Stimulated activated naive CD4-positive, alpha-beta T cell treated with Interleukin-2 at 50 U/mL for 16 hours (primary cell): ENCODE measurements at places on chromosomes 12 and 14.
A peak's percentile ranks its signal among the peaks of the same experiment; 100 is the strongest.

DNA sequence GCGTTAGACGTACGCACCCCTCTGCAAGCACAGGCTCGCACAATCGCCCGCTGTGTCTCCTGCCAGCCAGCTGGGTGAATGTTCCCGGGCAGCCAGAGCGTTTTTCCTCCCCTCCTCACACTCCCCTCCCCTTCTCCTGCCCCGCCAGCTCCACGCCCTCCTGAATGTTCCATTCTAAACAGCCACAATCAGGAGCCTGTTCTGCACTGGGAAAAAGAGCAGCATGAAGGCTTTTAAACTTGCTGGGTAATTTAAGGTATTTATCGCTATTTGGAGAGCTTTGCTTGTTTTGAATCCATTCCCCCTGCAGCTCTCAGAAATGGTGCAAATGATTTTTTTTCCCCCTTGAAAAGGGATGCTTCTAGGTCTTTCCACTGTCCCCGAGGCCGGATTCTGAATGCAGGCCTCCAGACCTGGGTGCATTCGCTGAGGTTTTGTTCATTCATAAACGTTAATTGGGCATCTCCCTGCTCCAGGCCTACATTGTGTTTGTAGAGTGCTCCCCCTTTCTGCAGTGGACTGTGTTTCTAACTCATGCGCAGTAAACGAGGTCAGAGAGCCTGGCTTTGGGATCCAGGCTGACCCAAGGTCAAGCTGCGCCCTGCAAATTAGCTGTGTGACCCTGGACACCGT lies 212.5 kb downstream of the CHST11 start:
- no peak for DNase-seq

DNA sequence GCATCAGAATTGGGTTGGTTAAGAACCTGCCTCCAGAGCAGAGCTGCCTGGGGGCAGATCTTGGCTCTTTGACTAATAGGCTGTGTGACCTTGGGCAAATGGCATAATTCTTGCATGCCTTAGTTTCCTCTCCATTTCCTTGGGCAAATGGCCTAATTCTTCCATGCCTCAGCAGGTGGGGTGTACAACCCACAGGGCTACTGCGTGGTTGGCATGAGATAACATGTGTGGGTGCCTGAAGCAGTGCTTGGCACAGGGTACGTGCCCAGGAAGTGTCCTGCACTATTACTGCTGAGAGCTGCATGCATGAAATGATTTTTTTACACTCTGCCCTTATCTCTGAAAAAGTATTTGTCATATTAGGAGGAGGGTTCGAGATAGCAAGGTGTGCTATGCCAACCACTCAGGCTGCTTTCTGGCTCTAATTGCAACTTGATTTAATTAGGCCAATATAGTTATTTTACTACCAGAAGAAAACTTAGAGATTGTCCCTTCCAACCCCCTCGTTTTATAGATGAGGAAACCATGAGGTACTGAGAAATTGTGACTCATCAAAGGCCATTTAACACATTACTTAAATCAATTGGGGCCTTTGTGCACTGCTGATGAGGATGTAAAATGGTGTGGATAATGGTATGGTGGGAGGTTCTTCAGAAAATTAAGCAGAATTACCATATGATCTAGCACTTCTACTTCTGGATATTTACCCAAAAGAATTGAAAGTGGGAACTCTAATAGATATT lies 161.6 kb upstream of the HIF1A start:
- no peak for DNase-seq

DNA sequence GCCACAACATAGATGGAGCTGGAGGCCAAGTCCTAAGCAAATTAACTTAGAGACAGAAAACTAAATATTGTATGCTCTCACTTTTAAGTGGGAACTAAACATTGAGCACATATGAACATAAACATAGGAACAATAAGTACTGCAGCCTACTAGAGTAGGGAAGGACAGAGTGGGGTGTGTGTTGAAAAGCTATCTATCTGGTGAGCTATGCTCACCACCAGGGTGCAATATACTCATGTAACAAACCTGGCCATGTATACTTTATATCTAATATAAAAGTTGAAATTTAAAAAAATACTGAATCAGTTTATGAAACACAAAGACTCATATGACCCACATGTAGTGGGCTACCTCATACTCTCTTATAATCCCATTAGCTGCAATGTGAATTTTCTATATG lies 1305.0 kb downstream of the LRFN5 start:
- DNase-seq = no peak

GRCh38 chr14:68924186-68925158 lies 54.6 kb downstream of the ACTN1 start:
- DNase-seq = no peak

DNA sequence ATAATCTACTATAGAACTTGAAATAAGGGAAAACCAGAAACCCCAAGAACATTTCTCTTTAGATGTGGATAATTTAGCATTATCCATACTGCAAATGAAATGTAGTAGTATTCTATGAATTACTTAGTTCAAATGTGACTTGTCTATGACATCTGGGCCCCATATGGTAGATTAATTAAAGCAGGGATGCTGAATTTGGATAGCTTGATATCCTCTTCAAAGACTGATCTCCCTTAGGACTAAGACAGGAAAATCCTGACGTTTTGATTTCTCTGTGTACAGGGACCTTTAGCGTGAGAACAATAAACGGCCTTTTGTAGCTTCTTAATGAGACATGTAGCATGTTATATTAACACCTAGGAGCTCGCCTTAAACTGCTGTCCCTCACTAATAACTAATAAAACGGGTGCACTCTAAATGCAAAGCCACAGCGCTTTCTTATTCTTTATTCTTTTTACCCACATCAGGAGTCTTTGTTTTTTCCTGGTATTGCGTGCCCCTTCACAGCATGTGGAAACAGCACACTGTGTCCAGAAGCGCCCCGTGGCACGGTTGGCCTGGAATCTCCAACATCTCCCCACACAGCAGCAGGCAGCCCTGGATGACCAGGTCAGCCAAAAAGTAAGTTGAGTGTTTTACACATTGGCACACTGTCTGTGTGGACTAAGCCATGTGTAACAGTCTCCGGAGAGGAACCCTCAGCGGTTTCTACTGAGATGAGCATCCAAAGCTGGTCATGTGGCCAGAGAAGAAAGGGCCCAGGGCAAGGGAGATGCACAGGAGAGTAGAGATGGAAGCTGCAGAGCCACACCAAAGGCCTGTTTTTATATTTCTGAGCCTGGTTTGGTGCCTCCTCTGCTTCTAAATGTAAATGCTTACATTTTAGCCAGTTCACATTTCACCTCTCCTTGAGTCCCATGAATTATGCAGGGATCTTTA lies 93.1 kb downstream of the SRGAP1 start:
- no peak for DNase-seq

DNA sequence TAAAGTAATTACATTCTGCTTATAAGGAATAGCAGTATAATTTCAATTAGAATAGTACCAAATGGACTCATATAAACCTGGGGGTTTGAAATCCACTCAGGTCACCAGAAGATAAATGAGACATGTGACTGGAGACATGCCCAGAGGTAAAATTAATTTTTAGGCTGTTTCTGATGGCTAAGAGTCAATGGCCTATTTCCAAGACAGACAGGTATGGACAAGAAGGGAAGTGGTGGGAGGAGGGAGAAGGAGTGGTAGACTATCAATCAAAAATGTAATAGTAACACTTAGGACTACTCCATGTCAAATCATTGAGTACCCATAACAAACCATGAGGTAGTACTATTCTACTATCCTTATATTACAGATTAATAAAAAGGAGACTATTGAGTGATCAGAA lies 544.0 kb downstream of the GALC start:
- no peak for DNase-seq

DNA sequence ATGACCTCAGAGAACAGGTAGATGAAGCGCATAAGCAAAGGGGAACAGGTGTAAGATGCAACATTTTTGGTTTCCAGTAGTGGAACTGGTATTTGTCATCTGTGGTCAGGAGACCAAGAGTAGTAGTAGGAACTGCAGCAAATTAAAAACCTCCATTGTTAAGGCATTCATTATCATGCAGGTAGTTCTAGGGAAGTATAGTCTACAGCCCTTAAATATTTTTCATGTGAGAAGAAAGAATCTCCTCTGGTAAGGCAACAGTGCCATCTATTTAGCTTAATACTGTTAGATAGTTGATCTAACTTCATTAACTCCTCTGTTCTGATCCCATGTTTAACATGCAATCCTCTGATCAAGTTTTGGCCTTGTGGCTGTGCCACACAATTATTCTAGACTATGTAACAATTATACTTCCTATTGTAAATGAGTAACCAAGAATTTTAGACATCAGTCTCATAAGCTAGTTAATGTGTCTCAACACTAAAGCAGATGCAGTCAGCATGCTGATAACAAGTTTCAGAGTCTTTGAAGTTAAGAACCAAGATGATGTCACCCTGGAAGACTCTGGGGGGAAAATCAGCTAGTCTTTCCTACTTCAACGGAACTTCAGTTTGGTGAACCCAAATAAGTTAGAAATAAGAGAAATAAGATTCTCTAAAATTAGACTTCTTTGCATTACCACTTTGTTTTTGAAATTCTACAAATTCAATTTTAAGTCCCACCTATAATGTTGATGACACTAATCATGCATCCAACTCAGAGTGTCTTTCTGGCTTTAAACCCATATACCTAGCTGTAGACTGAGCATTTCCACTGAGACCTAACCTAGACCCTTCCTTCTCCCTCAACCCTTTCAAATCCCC lies 70.9 kb downstream of the STXBP6 start:
- no peak for DNase-seq

- no peak for DNase-seq
Measured at GRCh38 chr14:57960946-57961785, 95.3 kb upstream of the SLC35F4 start.

DNA sequence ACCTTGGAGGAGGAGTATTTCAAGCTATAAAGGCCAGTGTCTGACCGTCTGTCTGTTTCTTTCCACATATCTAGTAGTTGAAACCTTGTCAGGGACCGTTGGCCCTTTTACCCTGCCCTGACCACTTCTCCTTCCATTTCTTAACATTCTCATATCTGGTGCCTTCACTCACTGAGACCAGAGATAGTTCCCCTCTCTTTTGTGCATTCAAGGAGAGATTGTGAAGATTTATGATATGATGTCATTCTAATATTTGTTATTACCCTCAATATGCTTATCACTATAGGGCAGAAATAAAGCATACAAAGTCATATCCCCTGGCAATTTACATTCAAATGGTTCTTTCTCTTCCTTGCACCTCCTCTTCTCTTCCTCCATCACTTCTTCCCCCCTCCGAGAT lies 83.3 kb downstream of the PLXNC1 start:
- no peak for DNase-seq

- peak; percentile 46 for DNase-seq
Measured at GRCh38 chr12:54404061-54405004, 14.7 kb downstream of the ITGA5 start.

GRCh38 chr12:104279164-104279563 lies 24.4 kb upstream of the EID3 start:
- no peak for DNase-seq

DNA sequence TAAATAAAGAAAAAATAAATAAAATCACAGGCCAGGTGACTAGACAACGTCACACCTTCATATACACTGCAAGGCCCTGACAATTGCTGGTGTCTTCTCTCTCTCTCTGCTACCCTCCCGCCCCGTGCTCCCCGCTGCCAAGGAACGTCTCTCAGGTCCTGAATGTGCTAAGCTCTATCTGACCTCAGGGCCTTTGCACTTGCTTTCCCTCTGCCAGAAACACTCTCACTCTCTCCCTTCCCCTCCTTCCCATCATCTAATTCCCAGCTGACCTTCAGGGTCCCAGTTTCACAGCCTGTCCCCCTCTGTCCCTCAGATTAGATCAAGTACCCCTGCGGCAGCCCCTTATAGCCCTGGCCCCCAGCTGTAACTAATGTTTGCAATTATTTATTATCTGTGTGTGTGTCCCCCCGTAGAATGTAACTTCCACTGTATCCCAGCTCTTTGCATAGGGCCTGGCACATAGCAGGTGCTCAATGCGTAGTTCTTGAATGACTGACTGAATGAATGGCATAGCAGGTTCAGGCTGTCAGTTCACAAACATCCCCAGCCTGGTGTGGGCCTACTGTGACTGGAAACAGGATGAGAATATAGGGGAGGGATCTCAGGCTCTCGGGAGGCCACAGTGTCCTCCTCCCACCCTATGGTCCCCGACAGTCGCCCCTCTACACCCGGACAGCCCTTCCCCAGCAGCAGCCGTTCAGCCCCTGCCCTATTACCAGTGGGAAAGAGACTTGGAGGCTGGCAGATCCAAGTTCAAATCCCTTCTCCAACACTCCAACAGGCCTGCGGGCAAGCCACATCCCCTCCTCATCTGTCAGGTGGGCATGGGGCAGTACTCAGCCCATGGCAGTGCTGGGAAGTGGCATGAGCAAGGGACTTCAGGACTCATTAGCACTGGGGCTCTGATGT lies 6.6 kb downstream of the BEGAIN start:
- DNase-seq = no peak

DNA sequence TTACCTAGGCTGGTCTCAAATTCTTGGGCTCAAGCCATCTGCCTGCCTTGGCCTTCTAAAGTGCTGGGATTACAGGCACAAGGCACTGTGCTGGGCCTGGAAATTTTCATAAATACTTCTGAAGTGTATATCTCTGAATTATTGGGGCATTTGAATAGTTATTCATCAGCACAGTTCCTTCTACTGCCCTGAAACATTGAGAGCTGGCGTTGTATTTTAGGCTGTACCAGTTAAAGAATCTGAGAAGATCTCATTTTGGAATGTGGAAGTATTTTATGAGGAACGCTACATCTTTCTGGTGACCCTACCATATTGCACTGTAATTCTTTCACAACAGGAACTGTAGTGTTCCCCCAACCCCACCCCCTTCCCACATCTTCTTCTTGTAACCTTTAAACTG lies 349.0 kb upstream of the RGS6 start:
- no peak for DNase-seq

- DNase-seq = no peak
Measured at GRCh38 chr14:43169722-43170121, 1337.4 kb downstream of the FSCB start.

- DNase-seq = no peak
Measured at GRCh38 chr12:124509676-124510300, 57.6 kb downstream of the NCOR2 start.

DNA sequence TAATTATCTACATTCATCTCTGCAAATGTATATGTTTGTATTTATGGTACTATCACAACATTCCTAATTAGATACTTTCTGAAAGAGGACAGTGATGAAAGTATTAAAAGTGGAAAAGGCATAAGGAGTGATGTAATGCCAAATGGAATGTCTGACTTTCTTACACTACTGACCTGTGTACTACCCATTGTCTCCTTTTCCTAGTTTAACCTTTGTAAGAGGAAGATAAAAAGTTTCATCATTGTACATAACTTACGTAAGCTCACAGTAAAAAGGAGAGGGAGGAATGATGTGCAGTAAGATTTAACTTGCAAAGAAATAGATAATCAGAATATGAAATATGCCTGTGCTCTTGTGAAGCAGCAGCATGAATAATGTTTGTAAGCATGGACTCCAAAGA lies 55.9 kb downstream of the SOX5 start:
- no peak for DNase-seq

GRCh38 chr12:51911788-51912711 lies 4.7 kb downstream of the ACVRL1 start:
- no peak for DNase-seq

DNA sequence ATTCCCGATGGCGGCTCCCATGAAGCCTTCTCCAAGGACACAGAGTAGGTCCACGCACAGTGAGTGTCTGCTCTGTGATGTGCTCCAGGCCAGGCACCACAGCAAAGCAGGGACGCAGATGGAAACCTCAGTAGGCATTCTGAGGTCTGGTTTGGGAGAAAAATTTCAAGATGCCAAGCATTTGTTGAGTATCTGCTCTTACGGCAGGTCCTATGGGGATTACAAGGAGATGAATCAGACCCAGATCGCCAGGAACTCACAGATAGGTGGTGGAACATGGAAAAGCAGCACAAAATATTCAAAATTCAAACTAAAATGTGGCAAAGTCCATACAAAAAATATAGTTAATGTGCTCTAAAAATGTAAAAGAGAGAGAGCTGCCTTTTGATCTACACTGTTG lies 684.9 kb upstream of the TMEM132C start:
- DNase-seq = no peak
